ENCODE measurements at places on chromosomes 12 and 14. TPM values are rescaled to one million over a fixed set of nuclear protein-coding genes. Genes with fewer than 3 reads are reported as not detected.

RHOJ gene
- 312 TPM for total RNA-seq

SYCP3 gene
- total RNA-seq: not detected

CACNA2D4 gene
- total RNA-seq: not detected

RND1 gene
- 5.5 TPM for total RNA-seq

C1S gene
- 0.16 TPM for total RNA-seq

CPNE6 gene
- total RNA-seq: not detected

CLEC7A gene
- 0.25 TPM for total RNA-seq

Data from bladder microvascular endothelial cell (primary cell).